ENCODE measurements at places on chromosomes 1 and 21. TPM values are rescaled to one million over a fixed set of nuclear protein-coding genes. Genes with fewer than 3 reads are reported as not detected.

The ANGPTL3 gene
- polyA plus RNA-seq, result not detected

- peaks cover 39% of the 10 kb centered on the region for H3K36me3 ChIP-seq
- H3K27ac ChIP-seq, result peak overlapping the region; percentile 68
- peaks cover 48% of the 10 kb centered on the region for H3K4me1 ChIP-seq
- no peaks in the 10 kb centered on the region for H3K27me3 ChIP-seq
- DNase-seq, result no peak
These were observed 14.1 kb downstream of the VANGL1 start for GRCh38 chr1:115655916-115656315.

The ZMYM4 gene
- polyA plus RNA-seq, result 8.0 TPM

The DNM3 gene
- 0.44 TPM for polyA plus RNA-seq

The ANGPTL1 gene
- 12.6 TPM for polyA plus RNA-seq

- peaks cover 25% of the 10 kb centered on the region for H3K4me1 ChIP-seq
- DNase-seq, result no peak
- no peak overlapping the region for H3K4me3 ChIP-seq
- H3K36me3 ChIP-seq, result peaks cover 4% of the 10 kb centered on the region
- H3K27me3 ChIP-seq, result no peaks in the 10 kb centered on the region
- no peak overlapping the region for H3K27ac ChIP-seq
These were observed 189.9 kb downstream of the APP start for GRCh38 chr21:25980710-25981109.

- H3K27ac ChIP-seq, result no peak overlapping the region
- H3K4me3 ChIP-seq, result no peak overlapping the region
- H3K4me1 ChIP-seq, result no peaks in the 10 kb centered on the region
These were observed 57.2 kb upstream of the CNIH3 start for GRCh38 chr1:224558904-224559303.

The ZNF281 gene
- 5.3 TPM for polyA plus RNA-seq

GRCh38 chr21:27772816-27773215, 805.9 kb upstream of the ADAMTS5 start:
- H3K27me3 ChIP-seq, result no peaks in the 10 kb centered on the region
- no peaks in the 10 kb centered on the region for H3K36me3 ChIP-seq
- no peak for DNase-seq
- peak overlapping the region; percentile 26 for H3K27ac ChIP-seq
- peaks cover 21% of the 10 kb centered on the region for H3K4me1 ChIP-seq
- H3K4me3 ChIP-seq, result no peak overlapping the region

- H3K4me1 ChIP-seq, result no peaks in the 10 kb centered on the region
- no peak overlapping the region for H3K4me3 ChIP-seq
- no peaks in the 10 kb centered on the region for H3K27me3 ChIP-seq
- no peaks in the 10 kb centered on the region for H3K36me3 ChIP-seq
- no peak overlapping the region for H3K27ac ChIP-seq
These were observed 154.0 kb downstream of the MATN1 start for GRCh38 chr1:30569384-30569783.

The AK5 gene
- polyA plus RNA-seq, result 0.27 TPM

- no peak within 1 kb of the TSS for H3K27ac ChIP-seq
- H3K27me3 ChIP-seq, result peaks cover 42% of the 10 kb centered on the region
- H3K4me3 ChIP-seq, result peak within 1 kb of the TSS; percentile 19
- no peaks in the 10 kb centered on the region for H3K36me3 ChIP-seq
- no peak for DNase-seq
These were observed at the start of gene ASTN1 for GRCh38 chr1:177164380-177165068. ASTN1 (minus strand) TSS chr1:177164712; CDS start chr1:177164676, 36 bp downstream.

DNA sequence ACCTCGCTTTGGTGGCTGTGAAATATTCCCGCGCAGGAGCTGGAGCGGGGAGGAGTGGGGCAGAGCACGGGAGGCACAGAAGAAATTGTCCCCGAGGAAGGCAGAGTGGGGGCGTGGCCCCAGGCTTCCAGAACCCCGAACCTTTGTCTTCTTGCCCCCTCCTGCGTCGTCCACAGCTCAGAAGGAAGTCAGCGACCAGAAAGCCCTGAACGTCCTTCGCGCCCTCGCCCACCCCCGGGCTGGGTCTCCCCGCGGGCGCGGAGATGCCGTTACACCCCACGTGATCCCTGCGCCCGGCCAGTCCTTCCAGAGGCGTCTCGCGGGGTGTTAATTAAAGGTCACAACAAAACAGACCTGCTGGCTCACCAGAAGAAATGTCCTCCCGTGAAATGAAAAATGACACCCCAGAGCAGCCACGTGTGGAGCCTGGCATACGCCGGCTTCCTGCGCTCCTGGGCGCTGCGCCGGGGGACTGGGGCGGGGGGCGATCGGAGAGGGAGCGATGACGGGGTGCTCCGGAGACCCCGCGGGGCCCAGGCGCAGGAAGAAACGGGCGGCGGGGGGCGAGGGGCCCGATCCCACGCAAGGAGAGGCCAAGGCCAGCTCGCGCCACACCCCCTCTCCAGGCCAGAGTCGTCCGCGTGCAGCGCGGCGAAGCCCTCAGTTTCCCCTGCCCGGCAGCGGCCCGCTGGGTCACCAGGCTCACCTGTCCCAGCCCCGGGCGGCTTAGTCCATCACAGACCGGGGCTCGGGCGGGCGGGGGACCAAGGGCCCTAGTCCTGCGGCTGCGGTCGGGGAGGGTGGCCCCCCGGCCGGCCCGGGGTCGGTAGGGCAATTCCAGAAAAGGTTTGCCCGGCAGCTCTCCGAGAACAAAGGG, 995 bp upstream of the KIF26B start:
- peak overlapping the region; percentile 54 for H3K4me3 ChIP-seq
- H3K36me3 ChIP-seq, result no peaks in the 10 kb centered on the region
- no peak for DNase-seq
- H3K4me1 ChIP-seq, result peaks cover 33% of the 10 kb centered on the region

- DNase-seq, result no peak
- H3K4me1 ChIP-seq, result no peaks in the 10 kb centered on the region
- H3K27me3 ChIP-seq, result no peaks in the 10 kb centered on the region
- H3K27ac ChIP-seq, result no peak overlapping the region
- no peaks in the 10 kb centered on the region for H3K36me3 ChIP-seq
- H3K4me3 ChIP-seq, result no peak overlapping the region
These were observed 195.5 kb upstream of the NCAM2 start for GRCh38 chr21:20802631-20803260.

GRCh38 chr1:36879613-36880012, 154.7 kb downstream of the GRIK3 start:
- H3K27ac ChIP-seq, result no peak overlapping the region
- H3K4me1 ChIP-seq, result no peaks in the 10 kb centered on the region
- no peaks in the 10 kb centered on the region for H3K36me3 ChIP-seq
- H3K4me3 ChIP-seq, result no peak overlapping the region

GRCh38 chr1:67564193-67564592, 120.8 kb upstream of the GADD45A start:
- no peaks in the 10 kb centered on the region for H3K36me3 ChIP-seq
- DNase-seq, result peak; percentile 66
- H3K27ac ChIP-seq, result peak overlapping the region; percentile 25
- H3K4me3 ChIP-seq, result no peak overlapping the region
- no peaks in the 10 kb centered on the region for H3K27me3 ChIP-seq
- peaks cover 33% of the 10 kb centered on the region for H3K4me1 ChIP-seq

DNA sequence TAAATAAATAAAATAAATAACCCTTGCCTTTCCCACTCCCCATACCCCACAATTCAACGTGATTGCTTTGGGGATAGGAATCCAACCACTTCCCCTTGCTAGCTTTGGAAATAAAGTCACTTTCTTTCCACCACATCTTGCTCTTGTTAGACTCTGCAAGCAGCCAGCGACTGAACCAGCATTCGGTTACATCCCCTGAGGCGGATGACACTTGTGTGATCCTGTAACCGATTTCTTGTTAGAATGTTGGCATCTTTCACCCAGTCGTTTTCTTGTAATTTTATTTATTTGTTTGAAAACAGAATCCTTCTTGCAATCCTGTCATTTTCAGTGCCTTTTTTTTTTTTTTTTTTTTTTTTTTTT, 1.6 kb upstream of the IFNGR2 start:
- no peaks in the 10 kb centered on the region for H3K27me3 ChIP-seq
- H3K27ac ChIP-seq, result peak overlapping the region; percentile 22
- no peak overlapping the region for H3K4me3 ChIP-seq

GRCh38 chr1:66852870-66853269, 51.8 kb upstream of the INSL5 start:
- H3K27me3 ChIP-seq, result no peaks in the 10 kb centered on the region
- no peak overlapping the region for H3K4me3 ChIP-seq
- no peak overlapping the region for H3K27ac ChIP-seq
- DNase-seq, result no peak

- H3K27me3 ChIP-seq, result no peaks in the 10 kb centered on the region
- H3K4me1 ChIP-seq, result peaks cover 34% of the 10 kb centered on the region
- no peak overlapping the region for H3K27ac ChIP-seq
- H3K4me3 ChIP-seq, result no peak overlapping the region
- H3K36me3 ChIP-seq, result no peaks in the 10 kb centered on the region
These were observed 24.6 kb downstream of the KCNC4 start for GRCh38 chr1:110234691-110235090.

DNA sequence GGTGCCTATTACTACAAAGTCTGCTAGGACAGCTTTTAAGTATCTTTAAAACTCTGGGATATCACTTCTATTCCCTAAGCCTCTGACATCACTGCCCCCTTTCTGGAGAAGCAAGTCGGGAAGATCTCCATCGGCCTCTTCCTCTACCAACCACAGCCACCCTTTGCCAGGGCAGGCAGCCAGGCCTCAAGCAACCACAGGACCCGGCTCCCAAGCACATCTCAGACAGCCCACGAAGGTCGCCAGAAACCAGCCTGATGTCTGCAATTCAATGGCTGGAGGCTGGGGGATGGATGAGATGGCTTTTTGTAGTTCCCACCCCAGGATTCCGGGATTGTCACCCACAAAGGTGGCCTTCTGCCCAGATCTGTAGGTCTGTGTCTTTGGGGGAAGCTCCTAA, 70.7 kb downstream of the LGR6 start:
- no peak overlapping the region for H3K27ac ChIP-seq
- H3K27me3 ChIP-seq, result peaks cover 25% of the 10 kb centered on the region
- no peak for DNase-seq
- no peak overlapping the region for H3K4me3 ChIP-seq
- no peaks in the 10 kb centered on the region for H3K36me3 ChIP-seq

DNA sequence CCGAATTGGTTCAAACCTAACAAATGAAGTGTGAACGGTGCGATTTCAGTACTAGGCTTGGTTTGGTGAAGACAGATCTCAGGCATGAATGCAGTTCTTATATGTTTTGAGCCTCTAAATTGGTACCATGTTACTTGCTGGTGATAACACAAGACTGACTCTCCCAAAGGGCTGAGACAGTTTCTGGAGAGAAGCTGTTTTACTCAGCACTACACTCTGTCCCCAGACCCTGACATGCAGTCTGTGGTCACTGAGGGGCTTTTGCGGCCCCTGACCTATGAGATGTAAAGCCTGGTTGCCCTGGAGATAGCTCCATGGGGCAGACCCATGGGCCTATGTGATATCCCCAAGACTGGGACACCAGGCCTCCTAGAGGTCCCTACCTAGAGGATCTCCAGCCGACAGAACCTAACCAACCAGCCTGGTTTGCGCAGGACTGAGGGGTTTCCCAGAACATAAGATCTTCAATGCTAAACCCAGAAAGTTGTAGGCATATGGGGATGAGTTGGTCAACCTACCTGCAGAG, 19.4 kb upstream of the FOXE3 start:
- H3K4me1 ChIP-seq, result no peaks in the 10 kb centered on the region
- no peak overlapping the region for H3K4me3 ChIP-seq
- H3K36me3 ChIP-seq, result no peaks in the 10 kb centered on the region
- no peak overlapping the region for H3K27ac ChIP-seq

Data from heart left ventricle (tissue), 16 donors.